ENCODE measurements at places on chromosomes 7 and 10. TPM values are rescaled to one million over a fixed set of nuclear protein-coding genes. Genes with fewer than 3 reads are reported as not detected.

- DNase-seq = peak; percentile 48
These were observed 288.2 kb downstream of the ADK start for GRCh38 chr10:74439213-74439612.

DNA sequence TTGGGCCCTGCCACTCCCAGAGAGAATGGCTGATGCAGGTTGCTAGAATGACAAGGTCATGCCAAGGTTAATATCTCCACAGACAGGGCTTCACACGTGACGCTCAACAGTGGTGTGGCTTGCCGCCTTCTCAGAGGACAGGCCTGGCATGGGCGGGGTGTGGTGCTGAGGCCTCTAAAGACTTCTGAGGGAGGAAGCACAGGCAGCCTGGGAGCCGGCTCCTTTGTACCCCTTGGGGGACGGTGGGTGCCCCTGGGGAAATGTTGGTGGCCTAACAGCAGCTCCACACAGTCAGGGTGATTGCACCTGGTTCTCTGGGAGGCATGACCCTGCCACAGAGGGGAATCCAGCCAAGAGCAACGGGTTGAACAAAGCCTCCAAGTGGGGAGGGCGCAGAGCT is 115.1 kb downstream of the PKD1L1 start:
- DNase-seq = no peak

DNA sequence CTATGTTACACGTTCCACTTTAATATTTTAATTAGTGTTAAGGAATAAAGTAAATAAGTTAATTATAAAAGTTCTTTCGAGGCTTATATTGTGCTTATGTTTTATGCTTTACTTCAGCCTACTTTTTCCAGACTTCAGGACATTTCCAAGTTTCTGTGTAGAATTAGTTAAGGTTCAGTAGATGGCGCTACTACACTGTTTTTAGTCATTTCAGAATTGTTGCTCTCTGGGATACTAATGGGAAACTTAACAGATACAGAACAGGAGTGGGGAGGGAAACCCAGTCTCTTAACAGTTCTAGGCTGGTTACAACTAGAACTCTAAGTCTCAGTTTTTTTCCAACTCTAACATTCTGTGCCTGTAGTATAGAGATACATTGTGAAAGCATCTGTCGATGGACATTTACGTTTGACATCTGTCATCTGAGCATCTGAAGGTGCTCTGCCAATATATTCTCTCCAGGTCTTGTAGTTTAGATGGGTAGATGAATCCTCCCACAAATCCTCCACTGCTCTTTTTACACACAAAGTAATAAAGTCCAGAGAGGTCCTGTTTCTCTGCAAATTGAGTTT is 56.8 kb upstream of the FAM171A1 start:
- peak; percentile 81 for DNase-seq

DNA sequence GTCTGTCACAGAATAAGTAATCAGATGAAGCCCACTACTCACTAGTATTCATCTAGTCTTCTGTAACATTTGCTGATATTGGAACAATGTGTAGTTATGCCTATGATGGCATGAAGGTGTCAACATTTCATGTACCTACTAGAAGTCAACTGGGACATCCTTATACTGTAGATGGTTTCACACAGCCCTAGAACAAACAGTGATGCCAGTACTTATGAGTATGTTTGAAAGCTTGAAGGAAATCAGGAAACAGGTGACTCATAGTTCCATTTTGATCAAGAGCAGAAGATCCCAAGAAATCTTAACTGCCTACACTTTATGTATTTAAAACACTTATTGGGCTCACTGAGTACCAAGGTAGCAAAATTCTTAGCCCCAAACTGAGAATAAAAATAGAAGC is 1519.6 kb downstream of the REEP3 start:
- DNase-seq = no peak

GRCh38 chr10:132961420-132961786 is 19.0 kb upstream of the CFAP46 start:
- DNase-seq = no peak

DNA sequence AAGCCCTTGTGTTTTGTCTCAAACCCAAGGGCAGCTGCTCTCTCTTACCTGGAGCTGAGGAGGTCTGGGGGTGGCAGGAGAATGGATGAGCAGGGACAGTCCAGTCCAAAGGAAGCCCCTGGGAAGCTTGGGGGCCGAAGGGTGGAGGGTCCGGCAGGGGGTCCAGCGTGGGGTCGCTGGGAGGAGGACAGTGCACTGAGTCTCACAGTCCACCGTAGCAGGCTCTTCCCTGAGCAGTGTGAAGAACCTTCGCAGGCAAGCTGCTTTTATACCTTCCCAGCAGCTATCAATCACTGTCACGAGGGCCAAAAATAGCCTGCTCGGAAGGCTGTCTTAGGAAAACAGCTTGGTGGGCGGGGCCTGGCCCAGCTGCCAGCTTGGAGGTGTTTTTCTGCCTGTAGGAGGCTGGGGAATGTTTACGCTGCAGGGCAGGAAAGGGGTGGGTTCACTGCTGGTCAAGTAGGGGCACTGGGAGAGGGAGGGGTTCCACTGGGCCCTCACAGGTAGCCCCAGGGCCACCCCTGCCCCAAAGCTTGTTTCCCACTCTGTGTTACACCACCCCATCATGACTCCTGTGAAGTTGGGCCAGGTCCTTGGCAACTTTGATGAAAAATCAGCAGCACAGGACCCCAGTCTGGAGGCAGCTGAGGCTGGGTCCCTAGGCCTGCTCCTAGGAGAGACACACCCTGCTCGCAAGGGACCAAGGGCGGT is at the start of gene DEPP1:
Gene DEPP1 (minus strand): TSS at position 240 of the 711 bp plus-strand sequence. CDS start 779 bp downstream, outside the sequence.
- peak; percentile 97 for DNase-seq

- no peak for DNase-seq
These were observed 556.4 kb downstream of the AUTS2 start for GRCh38 chr7:70154521-70155180.

Gene ATXN7L1
- 13.8 TPM for total RNA-seq

DNA sequence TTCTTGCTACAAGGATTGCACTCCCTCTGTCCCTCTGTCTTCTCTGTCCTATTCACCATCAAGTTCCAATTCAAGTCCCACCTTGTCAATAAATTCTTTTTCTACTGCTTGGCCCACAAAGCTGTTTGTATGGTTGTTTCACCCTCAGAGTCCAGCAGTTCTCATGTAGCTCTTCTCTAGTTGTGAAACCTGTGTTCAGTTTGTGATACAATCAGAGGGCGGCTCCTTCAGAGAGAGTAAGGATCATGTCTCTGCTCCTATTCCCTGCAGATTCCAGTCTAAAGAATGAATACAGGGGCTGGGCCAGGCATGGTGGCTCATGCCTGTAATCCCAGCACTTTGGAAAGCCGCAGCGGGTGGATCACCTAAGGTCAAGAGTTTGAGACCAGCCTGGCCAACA is 126.6 kb upstream of the BET1 start:
- DNase-seq = no peak

Gene DPCD
- total RNA-seq = 46.3 TPM

Gene MRC1
- total RNA-seq = 0.08 TPM

- peak; percentile 98 for DNase-seq
These were observed 92.4 kb downstream of the WNT2 start for GRCh38 chr7:117230276-117231046.

Gene INHBA
- total RNA-seq = 20.0 TPM

- no peak for DNase-seq
These were observed 185.2 kb upstream of the PITRM1 start for GRCh38 chr10:3357737-3358136.

- no peak for DNase-seq
These were observed 38.2 kb upstream of the CUX1 start for GRCh38 chr7:101779267-101779666.

DNA sequence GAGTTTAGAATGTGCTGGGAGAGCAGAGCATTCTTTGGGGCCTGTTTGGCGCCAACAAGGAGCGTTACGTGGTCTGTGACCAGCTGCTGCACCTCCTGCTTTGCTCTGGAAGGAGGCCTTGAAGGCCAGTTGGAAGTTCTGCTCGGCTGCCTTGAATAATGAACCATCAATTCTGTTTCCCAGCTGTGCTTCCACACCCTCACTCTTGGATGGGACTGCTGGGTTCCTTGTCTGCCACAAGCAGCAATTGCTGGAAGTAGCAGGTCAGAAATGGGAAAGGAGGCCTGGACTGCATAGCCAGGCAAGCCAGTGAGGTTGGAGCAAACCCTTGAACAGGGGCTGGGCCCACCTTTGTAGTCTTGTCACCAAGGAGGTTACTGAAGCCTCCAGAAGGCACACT is 86.6 kb upstream of the INSYN2A start:
- DNase-seq = no peak

Gene NEUROG3
- total RNA-seq = not detected

Gene SORCS1
- not detected for total RNA-seq

DNA sequence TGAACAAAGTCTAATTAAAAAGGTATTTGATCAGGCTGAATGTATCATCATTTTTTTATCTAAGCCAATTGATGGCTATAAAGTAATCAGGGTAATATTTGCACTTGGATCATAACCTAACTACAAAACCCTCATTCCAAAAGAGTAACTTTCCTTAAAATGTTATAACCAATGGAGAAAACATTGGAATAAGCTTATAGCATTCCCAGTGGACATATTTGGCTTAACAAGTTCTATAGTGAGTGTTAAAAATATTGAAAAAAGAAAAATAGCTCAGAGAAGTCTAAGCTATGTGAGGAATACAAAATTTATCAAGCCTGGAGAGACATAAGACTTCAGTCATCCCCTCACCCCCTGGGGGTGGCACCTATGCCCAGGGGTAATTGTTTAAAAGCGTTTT is 358.8 kb downstream of the LRRTM3 start:
- no peak for DNase-seq

- peak; percentile 42 for DNase-seq
These were observed 2.1 kb upstream of the SAMD9L start for GRCh38 chr7:93150200-93150835.

- DNase-seq = no peak
These were observed 238.2 kb downstream of the BUB3 start for GRCh38 chr10:123392182-123392963.

GRCh38 chr7:107833684-107834106 is 30.7 kb upstream of the SLC26A3 start:
- DNase-seq = no peak

DNA sequence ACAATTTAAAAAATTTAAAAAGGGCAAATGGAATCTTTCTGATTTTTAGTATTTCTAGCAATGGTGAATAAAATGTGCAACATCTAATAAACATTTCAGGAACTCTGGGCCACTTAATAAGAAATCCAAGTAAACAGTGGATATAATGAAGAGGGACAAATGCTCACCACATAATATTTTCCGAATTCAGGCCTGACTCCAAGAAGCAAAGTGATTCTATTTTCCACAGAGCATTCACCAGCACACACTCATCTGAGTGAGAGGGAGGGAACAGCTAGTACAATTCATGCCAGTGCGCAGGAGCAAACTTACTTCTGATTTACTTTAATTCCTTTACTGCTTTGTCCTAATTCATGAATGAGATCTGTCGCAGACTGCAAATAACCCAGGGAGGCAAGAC is 10.1 kb downstream of the NPVF start:
- no peak for DNase-seq

GRCh38 chr10:37434091-37434490 is 308.7 kb downstream of the ANKRD30A start:
- peak; percentile 1 for DNase-seq

DNA sequence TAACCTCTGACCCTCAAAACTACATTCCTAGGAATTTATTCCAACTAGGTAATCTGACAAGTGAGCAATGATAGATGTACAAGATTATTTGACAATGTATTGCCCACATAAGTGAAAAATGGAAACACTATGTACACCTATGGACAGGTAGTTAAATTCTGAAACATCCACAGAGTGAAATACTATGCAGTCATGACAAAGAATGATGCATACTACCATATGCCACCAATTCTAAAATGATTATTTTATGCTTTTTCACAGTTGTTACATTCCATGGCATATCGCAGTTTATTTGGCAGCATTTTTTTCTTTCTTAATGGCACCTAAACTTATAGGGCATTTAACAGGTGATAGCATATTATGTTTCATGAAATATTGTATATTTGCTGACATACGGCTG is 20.1 kb upstream of the TNPO3 start:
- DNase-seq = no peak

DNA sequence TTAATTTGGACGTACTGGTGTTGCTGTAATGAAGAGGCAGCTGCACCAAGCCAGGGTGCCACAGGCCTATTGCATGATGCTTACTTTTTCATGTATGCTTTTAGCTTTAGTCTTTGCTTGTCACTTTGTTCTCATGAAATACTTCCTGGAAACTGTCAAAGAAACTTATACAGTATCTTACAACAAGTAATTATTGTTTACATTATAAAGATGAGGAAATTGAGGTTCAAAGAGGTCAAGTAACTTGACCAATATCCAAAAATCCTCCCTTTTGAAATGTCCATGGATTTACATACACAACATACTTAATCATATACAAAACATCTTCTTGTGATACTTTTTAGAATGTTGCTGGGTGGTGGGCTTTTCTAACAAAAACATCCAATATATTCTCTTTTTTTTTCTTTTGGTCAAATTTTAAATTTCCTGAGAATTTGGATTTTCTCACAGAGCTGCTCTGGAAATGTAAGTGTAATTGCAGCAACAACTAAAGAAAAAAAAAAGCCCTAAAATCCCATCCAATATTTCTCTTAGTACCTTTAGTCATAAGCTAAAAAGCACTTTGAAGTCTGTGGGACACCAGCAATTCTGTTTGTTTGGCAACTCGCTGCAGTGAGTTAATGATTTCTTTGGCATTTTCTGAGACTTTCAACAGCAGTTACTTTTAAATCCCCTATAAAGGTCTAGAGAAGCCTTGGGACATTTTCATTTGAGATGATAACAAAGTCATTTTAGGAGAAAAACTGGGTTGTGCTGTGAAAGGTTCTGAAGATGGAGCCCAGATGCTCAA is 500.6 kb upstream of the IGFBP3 start:
- DNase-seq = no peak

- no peak for DNase-seq
These were observed 808.4 kb downstream of the NXPH1 start for GRCh38 chr7:9241826-9242225.

- DNase-seq = peak; percentile 58
These were observed 78.6 kb downstream of the LCOR start for GRCh38 chr10:96910488-96911395.

GRCh38 chr7:103765901-103766300 is 223.6 kb downstream of the RELN start:
- no peak for DNase-seq

GRCh38 chr7:127873715-127874636 is 157.3 kb downstream of the LRRC4 start:
- DNase-seq = no peak

GRCh38 chr7:82057476-82057875 is 287.6 kb upstream of the HGF start:
- peak; percentile 49 for DNase-seq

DNA sequence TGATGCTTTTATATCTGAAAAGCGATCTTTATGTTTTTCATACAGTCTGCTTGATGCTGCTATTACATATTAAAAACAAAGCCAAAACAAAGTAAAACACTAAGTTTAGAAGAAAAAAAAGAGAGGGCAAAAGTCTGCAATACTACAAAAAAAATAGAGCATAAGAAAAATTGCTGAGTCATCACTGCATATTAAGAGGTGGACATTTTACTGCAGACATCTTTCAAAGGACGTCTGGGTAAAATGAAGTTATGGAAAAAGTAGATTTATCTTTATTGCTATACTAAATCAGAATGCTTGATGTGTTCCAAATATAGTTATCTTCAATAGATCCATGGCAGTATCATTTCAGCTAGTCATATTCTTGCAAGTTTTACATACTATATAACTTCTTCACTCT is 172.0 kb downstream of the MAGI2 start:
- peak; percentile 38 for DNase-seq

Gene NOS3
- 4.6 TPM for total RNA-seq

Gene ASL
- total RNA-seq = 45.8 TPM

Gene PCLO
- total RNA-seq = 0.36 TPM

Data from fibroblast of the aortic adventitia (primary cell).